ENCODE measurements at places on chromosomes 7 and 10.

DNA sequence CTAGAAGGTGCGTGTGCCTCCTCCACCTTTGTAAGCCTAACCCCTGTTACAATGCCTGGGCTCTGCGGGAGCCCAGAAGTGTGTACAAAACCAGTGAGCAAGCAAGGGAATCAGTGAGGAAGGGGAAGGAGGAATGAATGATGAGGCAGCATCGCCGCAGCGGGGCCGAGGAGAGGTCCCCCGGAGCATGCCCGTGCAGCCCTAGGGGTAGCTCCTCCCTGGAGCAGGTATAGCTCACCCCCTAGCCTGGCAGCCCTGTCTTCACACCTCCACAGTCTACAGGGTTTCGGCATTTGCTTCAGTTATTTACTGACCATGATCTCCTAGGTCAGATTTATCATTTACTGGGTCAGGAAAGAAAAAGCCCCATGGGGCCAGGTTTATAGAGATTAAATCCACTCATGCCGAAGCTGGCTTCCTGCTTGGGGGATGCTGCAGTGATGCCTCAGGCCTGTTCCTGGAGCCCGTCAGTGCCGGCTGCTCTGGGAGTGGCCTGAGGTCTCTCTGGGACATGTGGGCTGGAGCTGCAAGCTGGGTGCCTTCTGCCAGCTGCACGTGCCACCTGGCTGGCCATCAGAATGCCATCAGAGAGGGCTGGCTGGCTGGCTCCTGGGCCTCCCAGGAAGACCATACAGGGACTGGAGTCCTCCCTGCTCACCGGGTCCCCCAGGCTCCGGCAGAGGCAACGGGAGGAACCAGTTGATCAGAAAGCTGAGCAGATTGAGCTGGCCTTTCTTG lies 138.9 kb downstream of the GRK5 start:
- DNase-seq = no peak

- no peak for DNase-seq
Observed at GRCh38 chr10:13969792-13970140, 361.0 kb downstream of the FRMD4A start.

DNA sequence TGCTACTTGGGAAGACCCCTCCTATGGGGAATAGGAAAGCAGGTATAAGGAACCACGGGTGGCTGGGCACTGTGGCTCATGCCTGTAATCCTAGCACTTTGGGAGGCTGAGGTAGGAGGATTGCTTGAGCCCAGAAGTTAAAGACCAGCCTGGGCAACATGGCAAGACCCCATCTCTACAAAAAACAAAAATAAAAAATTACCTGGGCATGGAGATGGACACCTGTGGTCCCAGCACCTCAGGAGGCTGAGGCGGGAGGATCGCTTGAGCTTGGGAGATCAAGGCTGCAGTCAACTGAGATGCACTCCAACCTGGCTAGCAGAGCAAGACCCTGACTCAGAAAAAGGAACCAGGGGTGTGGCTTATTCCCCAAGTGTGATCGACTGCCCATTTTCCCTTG lies 986 bp upstream of the FSCN3 start:
- no peak for DNase-seq

- DNase-seq = no peak
Observed at GRCh38 chr10:767211-767610, 77.7 kb upstream of the DIP2C start.

DNA sequence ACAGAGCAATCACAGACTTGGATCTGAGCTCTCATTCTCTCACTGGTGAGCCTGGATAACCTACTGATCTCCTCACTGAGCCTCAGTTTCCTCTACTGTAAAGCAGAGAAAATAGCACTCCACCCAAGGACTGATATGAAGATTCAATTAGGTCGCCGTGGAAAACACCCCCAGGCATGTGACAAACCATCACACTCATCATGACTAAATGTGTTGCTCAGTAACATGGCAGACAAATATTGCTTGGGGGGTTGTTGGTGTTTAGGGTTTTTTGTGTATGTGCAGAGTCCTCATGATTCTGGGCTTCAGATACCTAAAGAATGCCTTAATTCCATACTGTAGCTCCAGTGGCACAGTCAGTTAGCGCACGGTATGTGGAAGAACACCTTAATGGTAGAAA lies 122.1 kb upstream of the TCF7L2 start:
- DNase-seq = no peak

- DNase-seq = no peak
Observed at GRCh38 chr10:125878957-125879835, 1.9 kb downstream of the DHX32 start.

DNA sequence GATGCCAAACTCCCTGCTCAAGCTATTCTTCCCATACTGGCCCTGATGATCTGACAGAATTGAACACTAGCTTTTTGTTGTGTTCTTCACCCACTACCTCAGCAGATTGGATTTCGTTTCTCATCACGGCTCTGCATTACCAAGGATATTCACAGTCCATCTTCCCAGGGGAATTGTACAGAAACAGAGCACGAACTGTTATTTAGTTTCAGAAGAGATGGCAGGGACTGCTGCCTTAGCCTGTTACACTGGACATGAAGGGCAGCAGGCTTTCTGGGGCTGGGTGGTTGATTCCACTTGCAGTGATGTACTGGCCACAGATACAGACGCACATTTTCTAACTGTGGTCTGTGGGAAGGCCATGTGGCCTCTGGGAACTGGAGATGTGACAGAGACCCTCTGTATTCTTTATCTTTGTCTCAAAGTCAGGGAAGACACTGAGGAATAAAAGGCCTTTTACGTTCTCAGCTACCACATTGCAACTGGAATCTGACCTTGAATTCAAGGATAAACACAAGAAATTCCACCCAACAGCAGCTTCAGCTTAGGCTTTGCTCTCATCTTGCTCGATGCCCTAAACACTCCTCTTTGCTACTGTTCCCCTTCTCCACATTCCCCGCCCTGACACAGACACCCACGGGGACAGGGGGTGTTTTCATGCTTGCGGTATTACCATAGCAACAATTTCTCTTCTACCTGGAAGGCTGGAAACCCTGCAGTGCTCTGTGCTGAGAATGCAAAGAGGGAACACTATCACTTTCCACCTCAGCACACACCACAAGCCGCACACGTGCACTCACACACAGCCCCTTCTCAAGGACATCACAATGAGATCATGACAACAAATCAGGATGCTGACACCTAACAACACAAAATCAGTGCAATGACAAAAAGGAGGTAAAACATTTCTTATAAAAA lies 81.7 kb downstream of the RNF216 start:
- DNase-seq = peak; percentile 53

- no peak for DNase-seq
Observed at GRCh38 chr10:132528064-132528691, 9.4 kb upstream of the INPP5A start.

DNA sequence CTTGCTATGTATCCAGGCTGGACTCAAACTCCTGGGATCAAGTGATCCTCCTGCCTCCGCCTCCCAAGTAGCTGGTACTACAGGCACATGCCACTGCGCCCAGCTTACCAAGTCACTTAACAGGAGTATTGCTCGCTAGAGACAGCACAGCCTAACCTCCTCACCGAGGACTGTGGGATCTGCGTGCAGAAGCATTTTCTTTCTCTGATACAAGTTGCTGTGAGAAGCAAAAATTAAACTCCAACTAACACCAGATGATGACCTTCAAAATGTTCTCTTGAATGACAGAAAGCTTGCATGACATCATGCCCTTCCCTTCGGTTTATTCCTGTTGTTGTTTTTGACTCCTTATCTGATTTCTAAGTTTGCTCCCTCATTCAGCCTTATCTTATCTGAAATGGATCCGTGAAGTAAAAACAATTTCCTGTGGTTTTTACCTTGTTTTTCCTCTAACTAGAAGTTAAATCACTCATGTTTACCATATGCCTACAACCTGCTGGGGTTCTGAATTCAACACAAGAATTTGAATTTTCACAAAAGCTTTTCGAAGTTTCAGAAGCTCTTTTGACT lies 94.4 kb upstream of the KIF5B start:
- no peak for DNase-seq

GRCh38 chr7:80644054-80644453 lies 5.6 kb downstream of the CD36 start:
- DNase-seq = no peak

- DNase-seq = no peak
Observed at GRCh38 chr10:48363617-48364355, 57.3 kb downstream of the MAPK8 start.

DNA sequence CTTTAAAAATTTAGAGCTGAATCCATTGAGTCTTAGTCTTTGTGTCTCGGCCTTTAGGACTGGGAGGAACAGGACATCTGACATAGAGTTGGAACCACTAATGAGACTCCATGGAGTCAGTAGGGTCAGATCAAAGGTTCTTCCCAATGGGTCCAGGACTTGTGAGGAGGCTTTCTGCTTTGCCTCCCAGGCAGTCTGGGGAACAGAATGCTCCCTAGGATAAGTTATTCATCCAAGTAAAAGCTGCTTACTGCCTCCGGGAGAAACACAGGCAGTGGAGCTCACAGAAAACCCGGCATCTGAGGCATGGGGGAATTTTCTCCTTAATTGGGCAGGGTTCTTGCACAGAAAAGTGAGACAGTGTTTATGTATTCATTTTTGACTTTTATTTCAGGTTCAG lies 216.4 kb downstream of the SEC23IP start:
- DNase-seq = no peak

DNA sequence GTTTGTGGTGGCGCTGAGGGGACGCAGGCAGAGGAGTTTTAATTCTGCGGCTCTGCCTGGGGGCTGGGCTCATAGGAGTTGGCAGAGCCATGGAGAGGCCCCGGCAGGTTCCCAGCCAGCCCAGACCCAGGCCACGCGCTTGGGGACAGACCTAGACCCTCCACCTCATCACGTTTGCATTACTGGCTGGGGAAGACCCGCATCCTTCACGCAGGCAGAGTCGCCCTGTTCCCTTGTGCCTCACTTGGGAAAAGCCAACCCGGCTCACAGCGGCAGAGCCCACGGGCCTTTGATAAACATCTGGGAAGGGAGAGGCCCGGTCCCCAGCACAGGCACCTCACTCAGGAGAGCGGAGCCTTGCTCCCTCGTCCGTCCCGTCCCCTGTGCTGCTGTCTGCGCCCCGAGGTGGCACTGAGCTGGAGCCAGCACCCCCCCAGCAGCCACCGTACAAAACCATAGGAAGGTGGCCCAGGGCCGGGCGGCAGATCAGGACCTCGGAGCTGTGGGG lies 112.8 kb downstream of the CYTH3 start:
- no peak for DNase-seq

DNA sequence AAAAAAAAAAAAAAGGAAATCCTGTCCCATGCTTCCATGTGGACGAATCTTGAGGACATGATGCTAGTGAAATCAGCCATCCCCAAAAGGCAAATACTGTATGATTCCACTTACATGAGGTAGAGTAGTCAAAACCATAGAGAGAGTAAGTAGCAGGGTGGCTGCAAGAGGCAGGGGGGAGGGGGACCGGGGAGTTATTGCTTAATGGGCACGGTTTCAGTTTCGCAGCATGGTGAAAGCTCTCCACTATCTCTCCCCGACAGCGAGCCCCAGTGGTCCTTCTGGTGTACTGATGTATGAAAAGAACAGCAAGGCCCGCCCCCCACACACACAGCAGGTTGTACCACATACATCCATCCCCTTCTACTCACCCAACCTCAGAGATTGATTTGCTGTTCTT lies 32.8 kb downstream of the NOD1 start:
- peak; percentile 63 for DNase-seq

- DNase-seq = no peak
Observed at GRCh38 chr7:115634633-115635032, 395.9 kb downstream of the TFEC start.

DNA sequence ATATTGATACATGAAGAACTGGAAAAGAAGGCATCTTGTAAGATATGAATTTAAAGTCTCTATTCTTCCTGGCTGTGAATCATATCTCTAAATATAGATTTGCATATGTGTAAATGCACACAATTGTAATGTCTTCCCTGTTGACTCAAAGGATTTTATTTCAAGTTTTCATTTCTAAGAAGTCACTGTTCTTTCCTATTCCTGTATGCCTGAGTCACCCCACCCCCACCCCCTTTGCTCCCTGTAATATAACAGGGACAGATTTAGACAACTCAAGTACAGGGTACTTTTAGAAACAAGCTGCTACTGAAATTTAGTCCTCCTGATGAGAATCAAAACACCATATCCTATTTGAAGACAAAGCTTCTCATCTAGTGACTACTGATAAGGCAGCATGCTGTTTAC lies 43.0 kb upstream of the HECTD2 start:
- no peak for DNase-seq

DNA sequence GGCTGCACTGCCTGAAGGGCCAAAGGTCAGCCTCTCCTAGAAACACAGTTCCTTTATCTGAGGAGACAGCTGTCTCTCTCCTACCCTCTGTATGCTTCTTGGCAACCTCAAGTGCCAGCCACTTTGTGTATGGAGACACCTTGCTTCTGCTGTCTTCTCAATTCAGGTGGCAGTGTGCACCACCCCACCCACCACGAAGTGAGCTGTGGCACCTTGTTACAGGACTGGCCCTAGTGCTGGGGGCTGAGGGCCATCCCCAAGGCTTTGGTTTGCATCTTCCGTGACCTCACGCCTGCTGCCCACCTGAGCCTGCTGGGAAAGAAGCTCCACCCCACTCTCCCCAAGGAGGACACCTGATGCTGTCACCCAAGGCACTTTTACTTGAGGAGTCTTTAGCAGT lies 47.1 kb upstream of the LRRC4 start:
- DNase-seq = no peak

DNA sequence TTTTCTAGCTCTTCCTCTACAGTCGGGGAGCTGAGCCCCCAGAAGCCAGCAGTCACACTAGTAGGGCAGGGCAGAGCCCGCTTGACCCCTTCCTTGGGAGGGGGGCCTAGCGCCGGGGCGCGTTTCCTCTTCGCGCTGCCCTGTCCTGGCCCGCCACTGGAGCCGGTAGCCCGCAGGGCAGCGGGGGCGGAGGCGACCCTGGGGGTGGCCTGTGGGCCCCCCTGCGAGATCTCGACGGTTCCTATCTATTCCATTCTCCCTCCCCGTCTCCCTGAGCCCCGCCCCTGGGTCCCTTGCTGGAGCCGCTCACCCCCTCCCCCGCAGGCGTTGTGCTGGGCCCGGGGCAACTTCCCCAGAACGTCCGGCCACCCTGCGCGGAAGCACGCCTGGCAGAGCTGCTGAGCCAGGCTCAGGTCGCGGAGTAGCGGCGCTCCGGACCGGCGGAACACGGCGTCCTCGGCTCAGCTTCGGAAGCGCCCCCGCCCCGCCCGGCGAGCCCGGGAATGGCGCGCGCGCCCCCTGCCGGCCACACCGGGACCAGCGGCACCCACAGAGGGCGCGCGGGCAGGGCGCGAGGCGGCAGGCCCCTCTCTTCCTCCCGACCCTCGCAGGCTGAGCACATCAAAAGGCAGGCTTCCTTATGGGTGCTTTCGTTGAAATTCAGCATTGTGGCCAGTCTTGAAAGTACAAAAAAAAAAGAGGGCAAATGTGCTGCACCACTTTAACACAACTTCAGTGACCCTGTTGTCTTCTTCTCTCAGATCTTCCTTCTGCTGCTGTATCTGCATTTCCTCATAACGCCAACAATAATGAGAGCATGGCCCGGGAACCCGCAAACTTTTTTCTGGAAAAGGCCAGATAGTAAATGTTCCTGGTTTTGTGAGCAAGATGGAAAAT lies 327.6 kb downstream of the TNS3 start:
- DNase-seq = peak; percentile 42

Data from stimulated activated CD8-positive, alpha-beta memory T cell treated with anti-CD3 and anti-CD28 coated beads, Interleukin-2, amount 100 ng/mL, for 48 hours (primary cell).